ENCODE measurements at places on chromosomes 5 and 9. TPM values are rescaled to one million over a fixed set of nuclear protein-coding genes. Genes with fewer than 3 reads are reported as not detected.

The SNCAIP gene
- total RNA-seq = 18.9 TPM

- DNase-seq = no peak
These were observed 22.4 kb upstream of the TNFAIP8 start for GRCh38 chr5:119333421-119333851.

GRCh38 chr9:107907715-107908114, 418.1 kb upstream of the KLF4 start:
- DNase-seq = no peak

GRCh38 chr5:180815293-180815917, 12.8 kb upstream of the MGAT1 start:
- DNase-seq = no peak

- DNase-seq = no peak
These were observed 14.8 kb downstream of the BARHL1 start for GRCh38 chr9:132597073-132597775.

GRCh38 chr5:57825031-57825686, 342.5 kb upstream of the ACTBL2 start:
- DNase-seq = no peak

DNA sequence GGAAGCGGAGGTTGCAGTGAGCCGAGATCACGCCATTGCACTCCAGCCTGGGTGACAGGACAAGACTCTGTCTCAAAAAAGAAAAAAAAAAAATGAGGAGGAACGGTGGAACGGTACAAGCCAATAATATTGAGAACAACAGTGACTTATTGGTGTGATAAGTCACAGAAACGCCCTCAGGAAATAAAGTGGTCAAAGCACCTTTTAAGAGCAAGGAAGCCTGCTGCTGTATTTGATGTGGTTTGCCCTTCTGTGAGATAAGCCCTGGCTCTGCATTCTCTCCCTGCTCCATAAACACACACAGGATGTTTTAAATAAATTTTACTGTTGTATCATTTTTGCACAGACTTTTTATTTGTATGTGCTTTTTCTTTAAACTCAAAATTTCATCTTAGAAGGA, 269.9 kb upstream of the MSX2 start:
- no peak for DNase-seq

GRCh38 chr5:60843386-60843935, 608 bp downstream of the ELOVL7 start:
- no peak for DNase-seq
